ENCODE measurements at places on chromosomes 5 and 9. TPM values are rescaled to one million over a fixed set of nuclear protein-coding genes. Genes with fewer than 3 reads are reported as not detected.

The SLC34A3 gene
- 7.4 TPM for polyA plus RNA-seq

DNA sequence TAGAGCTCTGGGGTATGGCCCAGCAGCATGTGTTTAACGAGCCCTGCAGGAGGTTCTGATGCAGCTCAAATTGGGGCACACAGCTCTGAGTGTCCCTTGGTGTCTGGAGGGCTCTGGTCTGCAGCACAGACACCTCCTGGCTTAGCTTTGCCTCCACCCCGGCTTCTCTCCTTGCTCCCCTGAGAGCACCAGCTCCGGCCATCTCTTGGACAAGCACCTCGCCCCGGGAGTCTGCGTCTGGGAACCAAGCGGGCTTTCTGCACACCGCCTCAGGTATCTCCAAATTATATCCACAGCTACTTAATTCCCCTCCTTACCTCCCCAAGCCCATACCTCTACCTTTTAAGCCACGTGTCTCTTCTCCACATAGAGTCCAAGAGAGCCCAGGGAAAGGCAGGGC, 83.7 kb upstream of the IRX4 start:
- no peak for DNase-seq

GRCh38 chr9:99118782-99119466, 14.0 kb downstream of the TGFBR1 start:
- DNase-seq, result no peak

DNA sequence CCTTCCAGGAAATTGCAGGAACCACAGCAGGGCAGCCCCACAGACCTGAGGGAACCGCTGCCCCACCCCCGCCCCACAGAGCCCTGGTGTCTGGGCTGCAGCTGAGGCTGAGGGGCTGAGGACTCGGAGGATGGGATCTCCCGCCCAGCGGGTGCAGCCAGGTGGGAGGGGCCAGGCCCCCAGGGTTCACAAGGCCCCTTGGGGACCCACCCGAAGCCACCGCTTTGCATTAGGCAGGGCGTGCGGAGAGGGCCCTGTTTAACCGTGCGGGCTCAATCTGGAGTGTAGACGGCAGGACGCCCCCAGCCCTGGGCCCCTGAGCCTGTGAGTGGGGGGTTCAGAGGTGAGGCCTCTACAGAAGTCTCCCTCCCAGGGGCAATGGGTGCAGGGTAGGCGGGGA, 10.8 kb downstream of the NOTCH1 start:
- DNase-seq, result no peak
